NCI-H2227 treated with DMSO at 0.1 percent for 48 hours (cell line): ENCODE measurements at places on chromosomes 6 and 20.

- DNase-seq: no peak
Measured at GRCh38 chr6:42393339-42393738, 58.4 kb downstream of the TRERF1 start.

DNA sequence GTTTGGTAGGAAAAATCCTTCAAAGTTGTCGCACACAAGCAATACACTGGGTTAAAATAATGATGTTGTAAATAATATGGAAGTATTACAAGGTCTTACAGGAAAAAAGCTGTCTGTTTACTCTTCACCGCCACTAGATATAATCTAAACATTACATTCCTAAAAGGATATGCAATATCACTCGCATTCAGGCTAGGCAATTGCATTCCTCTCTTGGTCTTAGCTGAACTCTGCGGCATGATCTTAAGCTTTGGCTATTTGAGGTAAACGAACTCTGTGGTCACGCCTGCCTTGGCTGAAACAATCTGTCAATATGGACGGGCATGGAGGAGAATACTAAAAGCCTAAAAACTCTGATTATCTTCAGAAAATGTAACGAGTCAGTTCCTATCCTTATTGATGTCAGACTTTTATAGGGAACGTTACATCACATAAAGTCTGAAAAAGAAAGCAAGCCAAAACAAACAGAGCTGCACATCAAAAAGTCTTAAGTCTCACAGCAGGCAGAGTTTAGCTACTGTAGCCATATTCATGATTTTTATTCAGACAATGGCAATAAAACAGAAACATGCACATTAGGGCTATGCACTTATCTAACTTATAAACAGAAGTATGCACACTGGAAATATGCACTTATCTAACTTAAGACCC, 30.8 kb upstream of the FILIP1 start:
- no peak for DNase-seq

DNA sequence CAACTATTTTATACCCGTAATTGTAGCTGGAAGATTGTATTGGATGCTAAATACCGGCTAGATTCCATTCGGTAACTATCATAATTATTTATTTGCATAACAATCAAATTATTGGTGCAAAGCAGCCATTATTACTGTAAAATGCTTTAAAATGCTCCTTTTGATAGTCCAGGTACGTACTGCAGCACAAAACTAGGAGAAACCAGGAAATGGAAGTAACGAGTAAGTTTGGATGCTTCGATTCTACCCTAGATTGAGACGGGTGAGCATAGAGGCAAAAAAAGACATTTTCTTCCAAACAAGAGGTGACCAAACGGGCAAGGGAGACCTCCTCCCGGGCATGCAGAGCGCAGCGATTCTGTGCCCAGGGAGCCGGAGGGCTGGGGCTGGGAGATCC, 469 bp upstream of the XRN2 start:
- DNase-seq: peak; percentile 75

DNA sequence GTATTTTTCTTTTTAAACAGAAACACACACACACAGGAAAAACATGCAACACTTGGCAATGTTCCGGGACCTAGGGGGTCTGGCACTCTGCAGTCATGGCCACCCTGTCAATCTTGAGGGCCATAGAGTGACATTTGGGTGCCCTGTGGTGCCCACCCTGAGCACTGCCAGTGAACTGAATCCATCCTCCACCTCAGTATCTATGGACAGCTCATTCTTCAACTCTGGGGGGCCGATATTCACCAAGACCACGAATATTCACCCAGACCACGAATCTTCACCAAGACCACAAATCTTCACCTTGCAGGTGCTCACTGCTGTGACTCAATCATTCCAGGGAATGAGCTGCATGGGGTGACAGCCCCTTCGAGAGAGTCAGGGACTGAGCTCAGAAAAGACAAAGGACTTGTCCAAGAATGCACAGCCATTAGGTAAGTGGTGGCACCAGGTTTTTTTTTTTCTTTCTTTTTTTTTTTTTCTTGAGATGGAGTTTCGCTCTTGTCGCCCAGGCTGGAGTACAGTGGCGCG, 19.1 kb downstream of the SNAI1 start:
- DNase-seq: no peak

- no peak for DNase-seq
Measured at GRCh38 chr6:13463941-13464340, 23.5 kb downstream of the GFOD1 start.

- no peak for DNase-seq
Measured at GRCh38 chr6:129094147-129094546, 211.2 kb downstream of the LAMA2 start.

DNA sequence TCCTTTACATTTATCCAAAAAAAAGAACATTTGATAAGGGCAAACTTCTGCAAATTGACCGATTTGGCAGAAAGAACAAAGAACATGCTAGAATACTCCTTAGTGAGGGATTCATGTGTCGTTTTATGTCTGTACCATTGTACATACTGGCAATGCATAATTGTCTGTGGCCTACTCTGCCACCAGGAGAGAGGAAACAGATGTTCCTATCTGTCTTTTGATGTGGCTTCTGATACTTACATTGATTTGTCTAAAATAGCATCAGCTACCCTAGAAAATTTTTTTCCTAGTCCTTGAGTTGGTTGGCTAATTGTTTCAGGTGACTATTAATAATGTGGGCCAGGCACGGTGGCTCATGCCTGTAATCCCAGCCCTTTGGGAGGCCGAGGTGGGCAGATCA, 654.1 kb downstream of the KIF16B start:
- no peak for DNase-seq

DNA sequence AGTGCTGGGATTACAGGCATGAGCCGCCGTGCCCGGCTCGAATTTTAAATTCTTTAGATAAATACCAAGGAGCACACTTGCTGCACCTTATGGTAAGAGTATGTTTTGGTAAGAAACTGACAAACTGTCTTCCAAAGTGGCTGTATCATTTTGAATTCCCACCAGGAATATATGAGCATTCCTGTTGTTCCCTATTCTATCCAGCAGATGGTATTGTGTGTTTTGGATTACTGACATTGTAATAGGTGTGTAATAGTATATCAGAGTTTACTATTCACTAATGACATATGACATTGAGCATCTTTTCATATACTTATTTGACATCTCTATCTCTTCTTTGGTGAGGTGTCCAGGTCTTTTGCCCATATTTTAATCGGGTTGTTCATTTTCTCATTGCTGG, 40.5 kb downstream of the TGM6 start:
- peak; percentile 5 for DNase-seq

DNA sequence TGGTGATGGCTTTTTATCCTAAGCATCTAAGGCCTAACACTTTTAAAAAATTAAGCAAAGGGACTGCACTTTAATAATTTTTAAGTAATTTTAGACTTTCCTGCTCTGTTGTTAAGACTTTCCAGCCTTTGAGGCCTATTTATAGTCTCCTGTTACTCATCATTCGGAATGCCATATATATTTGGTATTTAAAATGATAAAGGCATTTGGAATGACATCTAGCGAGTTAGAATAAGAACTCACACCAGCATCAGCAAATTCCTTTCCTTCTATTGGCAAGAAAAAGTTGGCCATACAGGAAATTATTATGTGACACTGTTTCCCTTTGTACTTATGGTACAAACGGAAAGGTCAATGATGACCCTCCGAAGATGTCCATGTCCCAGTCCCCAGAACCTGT, 88.1 kb upstream of the STMND1 start:
- no peak for DNase-seq
